ENCODE measurements at places on chromosomes 1 and 21. TPM values are rescaled to one million over a fixed set of nuclear protein-coding genes. Genes with fewer than 3 reads are reported as not detected.

FNDC5 gene
- not detected for total RNA-seq

KCNA2 gene
- not detected for total RNA-seq

COL24A1 gene
- total RNA-seq, result not detected

SPRR3 gene
- not detected for total RNA-seq

MAB21L3 gene
- total RNA-seq, result not detected

C1orf141 gene
- not detected for total RNA-seq

IL19 gene
- not detected for total RNA-seq

SPOCD1 gene
- 0.27 TPM for total RNA-seq

OR2L8 gene
- total RNA-seq, result not detected

HIVEP3 gene
- total RNA-seq, result 4.0 TPM

ZBTB48 gene
- total RNA-seq, result 25.1 TPM

PCP4L1 gene
- total RNA-seq, result not detected

DNASE2B gene
- not detected for total RNA-seq

ZSWIM5 gene
- 1.6 TPM for total RNA-seq

AADACL3 gene
- total RNA-seq, result not detected

SPATA45 gene
- not detected for total RNA-seq

TRIM62 gene
- 8.3 TPM for total RNA-seq

MSTO1 gene
- total RNA-seq, result 52.5 TPM

PLXNA2 gene
- 229 TPM for total RNA-seq

S100A10 gene
- total RNA-seq, result 779 TPM

LRRC53 gene
- total RNA-seq, result not detected

NUAK2 gene
- total RNA-seq, result 2.3 TPM

RNF2 gene
- total RNA-seq, result 30.6 TPM

NLRP3 gene
- 0.24 TPM for total RNA-seq

UBE2U gene
- total RNA-seq, result not detected

SERINC2 gene
- 19.4 TPM for total RNA-seq

FAM177B gene
- total RNA-seq, result not detected

PDZK1IP1 gene
- total RNA-seq, result not detected

HMGCS2 gene
- total RNA-seq, result not detected

PEAR1 gene
- 88.7 TPM for total RNA-seq

NBPF20 gene
- 5.3 TPM for total RNA-seq

ST6GALNAC3 gene
- 48.3 TPM for total RNA-seq

INAVA gene
- 0.42 TPM for total RNA-seq

CD34 gene
- total RNA-seq, result 174 TPM

PLPPR4 gene
- not detected for total RNA-seq

RUNX3 gene
- not detected for total RNA-seq

PIK3CD gene
- 7.3 TPM for total RNA-seq

CD52 gene
- not detected for total RNA-seq

HPCAL4 gene
- not detected for total RNA-seq

MPL gene
- 0.18 TPM for total RNA-seq

SERTAD4 gene
- 11.9 TPM for total RNA-seq

PODN gene
- total RNA-seq, result 2.0 TPM

LEFTY1 gene
- not detected for total RNA-seq

SPATA46 gene
- not detected for total RNA-seq

FCRL2 gene
- not detected for total RNA-seq

FAAP20 gene
- total RNA-seq, result 62.6 TPM

RPE65 gene
- total RNA-seq, result not detected

NPHS2 gene
- not detected for total RNA-seq

FCRL4 gene
- total RNA-seq, result not detected

SOAT1 gene
- 38.2 TPM for total RNA-seq

GCSAML gene
- total RNA-seq, result not detected

OPRD1 gene
- total RNA-seq, result not detected

TFAP2E gene
- 0.18 TPM for total RNA-seq
